ENCODE measurements at places on chromosomes 6 and 20.
A peak's percentile ranks its signal among the peaks of the same experiment; 100 is the strongest.

DNA sequence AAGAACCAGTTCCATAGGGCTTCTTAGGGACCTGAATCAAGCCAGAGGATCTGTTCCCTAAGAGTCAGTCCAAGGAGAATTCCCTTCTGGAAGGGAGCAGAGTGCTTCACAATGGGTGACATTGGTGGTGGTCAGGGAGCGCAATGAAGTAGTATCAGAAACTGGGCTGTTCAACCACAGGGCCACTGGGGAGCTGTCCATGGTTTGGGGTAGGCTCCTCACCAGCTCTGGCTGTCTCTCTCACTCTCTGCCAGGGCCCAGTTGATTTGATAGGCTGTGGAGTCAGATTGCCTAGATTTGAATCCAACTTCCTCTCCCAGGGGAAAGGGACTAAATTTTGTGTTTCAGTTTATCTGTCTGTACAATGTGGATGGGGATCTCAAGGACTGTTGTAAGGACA lies 36.7 kb upstream of the CHD6 start:
- DNase-seq = no peak

- no peak for DNase-seq
These were observed 859 bp upstream of the SMIM29 start for GRCh38 chr6:34249469-34250261.

DNA sequence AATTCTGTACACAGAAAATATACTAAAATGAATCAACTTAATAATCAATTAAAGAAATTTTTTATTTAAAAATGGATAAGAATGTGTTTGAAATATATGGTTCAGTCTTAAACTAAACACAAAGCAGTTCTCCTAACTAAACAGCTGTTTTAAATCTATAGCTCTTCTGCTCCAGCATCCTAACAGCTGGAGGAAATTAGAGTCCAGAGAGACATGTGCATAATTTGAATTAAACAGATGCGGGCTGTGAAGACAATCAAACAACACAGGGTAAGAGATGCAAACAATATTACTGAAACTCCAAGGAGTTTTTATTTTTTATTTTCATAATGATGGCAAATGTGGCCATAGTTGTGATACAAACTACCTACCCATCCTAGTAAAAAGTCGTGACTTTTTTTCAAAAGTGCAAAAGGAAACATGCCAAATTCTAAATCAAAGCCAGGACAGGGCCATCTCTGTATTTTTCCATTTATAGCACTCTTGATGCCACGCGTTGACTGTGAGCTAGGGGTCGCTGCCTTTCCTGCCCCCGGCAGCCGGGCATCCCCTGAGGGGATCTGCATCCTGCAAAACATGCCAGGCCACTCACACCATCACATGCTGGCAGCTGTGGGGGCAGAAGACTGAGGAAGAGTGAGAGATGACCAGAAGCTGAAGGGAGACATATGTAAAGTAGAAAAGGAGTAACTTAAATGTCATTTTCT lies 310.6 kb downstream of the PRKN start:
- DNase-seq = no peak

DNA sequence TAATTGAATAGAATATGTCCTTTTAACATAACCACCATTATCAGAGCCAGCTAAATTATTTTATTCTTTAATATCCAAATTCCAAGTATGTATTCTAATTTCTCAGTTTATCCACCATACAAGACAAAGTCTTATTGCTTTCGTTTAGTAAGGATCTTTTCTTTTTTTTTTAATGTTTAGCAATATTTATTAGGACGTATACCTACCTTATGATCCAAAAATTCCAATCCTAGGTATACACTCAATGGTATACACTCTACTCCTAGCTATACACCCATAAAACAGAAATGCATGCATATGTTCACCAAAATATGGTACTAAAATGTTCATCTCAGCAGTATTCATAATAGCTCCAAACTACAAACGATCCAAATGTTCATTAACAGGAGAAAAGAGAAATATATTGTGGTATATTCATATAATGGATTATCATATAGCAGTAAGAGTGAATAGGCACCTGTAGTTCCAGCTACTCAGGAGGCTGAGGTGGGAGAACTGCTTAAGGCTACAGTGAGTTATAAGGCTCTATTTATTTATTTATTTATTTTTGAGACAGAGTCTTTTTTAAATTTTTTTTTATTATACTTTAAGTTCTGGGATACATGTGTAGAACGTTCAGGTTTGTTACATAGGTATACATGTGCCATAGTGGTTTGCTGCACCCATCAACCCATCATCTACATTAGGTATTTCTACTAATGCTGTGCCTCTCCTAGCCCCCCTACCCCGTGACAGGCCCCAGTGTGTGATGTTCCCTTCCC lies 17.3 kb downstream of the TNFAIP3 start:
- DNase-seq = no peak

- DNase-seq = no peak
These were observed 12.0 kb downstream of the PANK2 start for GRCh38 chr20:3901028-3901705.

DNA sequence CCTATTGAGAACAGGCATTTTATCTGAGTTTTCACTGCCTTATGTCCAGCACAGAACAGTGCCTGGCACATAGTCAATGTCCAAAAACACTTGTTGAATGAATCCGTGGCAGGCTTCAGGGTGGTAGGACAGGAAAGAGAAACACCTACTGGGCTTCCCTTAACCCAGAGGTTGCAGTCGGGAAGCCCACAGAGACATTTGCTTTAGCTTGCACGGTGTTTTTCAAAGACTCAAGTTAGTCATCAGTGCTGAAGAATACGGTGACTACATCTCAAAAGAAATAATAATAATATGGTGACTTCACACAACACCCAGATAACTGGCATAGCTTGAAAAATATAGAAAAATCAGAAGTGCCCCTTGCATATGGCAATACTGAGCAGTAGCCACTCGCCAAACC lies 160.4 kb downstream of the CD83 start:
- DNase-seq = no peak

- DNase-seq = no peak
These were observed 80.0 kb downstream of the EYS start for GRCh38 chr6:65627015-65627414.

DNA sequence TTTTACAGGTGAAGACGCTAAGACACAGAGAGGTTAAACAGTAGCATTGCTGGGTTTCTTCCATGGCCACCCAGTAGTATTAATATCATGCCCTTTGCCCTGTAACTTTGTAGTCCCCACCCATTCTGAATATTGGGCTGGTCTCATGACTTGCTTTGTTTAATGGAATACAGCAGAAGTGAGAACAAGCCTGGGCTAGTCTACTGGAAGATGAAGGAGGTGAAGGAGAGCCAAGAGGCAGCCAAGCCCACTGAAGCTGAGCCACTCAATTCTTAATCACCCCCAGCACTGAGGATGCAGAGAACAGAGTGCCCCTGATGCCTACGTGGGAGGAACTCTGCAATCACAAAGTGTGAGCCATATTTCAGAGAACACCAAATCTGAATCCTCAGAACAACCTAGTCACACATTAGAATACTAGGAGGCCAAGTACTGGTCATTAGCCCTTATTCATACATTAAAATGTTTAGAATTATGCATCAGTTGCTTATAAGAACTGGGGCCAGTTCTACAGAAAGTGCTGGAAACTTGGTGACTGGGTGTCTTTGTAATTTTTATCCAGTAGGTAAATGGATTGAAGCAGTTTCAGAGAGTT lies 270.1 kb upstream of the PRND start:
- DNase-seq = no peak

GRCh38 chr6:11667876-11668275 lies 110.7 kb downstream of the ADTRP start:
- DNase-seq = no peak

DNA sequence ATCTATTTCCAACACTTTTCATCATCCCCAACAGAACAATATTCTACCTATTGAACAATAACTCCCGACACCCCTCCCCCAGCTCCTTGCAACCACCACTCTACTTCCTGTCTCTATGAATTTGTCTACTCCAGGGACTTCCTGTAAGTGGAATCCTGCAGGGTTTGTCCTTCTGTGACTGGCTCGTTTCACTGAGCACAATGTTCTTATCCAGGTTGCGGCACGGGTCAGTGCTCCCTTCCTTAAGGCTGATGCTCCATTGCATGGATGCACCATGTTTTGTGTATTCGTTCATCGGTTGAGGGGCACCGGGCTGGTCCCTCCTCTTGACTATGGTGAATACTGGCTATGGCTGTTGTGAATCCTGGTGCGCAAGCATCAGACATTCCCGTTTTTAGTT lies 163.2 kb downstream of the TBXT start:
- DNase-seq = no peak

- DNase-seq = no peak
These were observed 509.7 kb upstream of the MARCKS start for GRCh38 chr6:113347436-113347835.

- no peak for DNase-seq
These were observed 41.9 kb downstream of the PRR18 start for GRCh38 chr6:166266336-166266735.

GRCh38 chr6:161438430-161439030 lies 164.7 kb upstream of the AGPAT4 start:
- DNase-seq = no peak

DNA sequence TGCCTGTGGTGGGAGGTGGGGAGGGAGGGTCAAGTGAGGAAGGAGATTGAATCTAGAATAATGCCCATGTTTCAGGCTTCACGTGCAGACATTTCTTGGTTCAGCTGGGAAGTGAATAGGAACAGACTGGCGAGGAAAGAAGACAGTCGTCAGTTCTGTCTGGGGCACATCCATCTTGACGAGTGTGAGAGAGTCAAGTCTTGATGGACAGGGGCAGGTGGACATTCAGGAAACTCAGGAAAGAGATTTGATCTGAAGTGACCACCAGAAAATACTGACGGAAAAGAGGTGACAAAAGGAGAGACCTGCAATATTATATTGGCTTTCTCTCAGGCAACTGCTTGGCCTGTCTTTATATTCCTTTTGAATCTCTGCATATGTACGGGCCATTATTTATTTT lies 68.6 kb downstream of the ESR1 start:
- no peak for DNase-seq

GRCh38 chr6:137967689-137968454 lies 100.8 kb downstream of the TNFAIP3 start:
- no peak for DNase-seq

DNA sequence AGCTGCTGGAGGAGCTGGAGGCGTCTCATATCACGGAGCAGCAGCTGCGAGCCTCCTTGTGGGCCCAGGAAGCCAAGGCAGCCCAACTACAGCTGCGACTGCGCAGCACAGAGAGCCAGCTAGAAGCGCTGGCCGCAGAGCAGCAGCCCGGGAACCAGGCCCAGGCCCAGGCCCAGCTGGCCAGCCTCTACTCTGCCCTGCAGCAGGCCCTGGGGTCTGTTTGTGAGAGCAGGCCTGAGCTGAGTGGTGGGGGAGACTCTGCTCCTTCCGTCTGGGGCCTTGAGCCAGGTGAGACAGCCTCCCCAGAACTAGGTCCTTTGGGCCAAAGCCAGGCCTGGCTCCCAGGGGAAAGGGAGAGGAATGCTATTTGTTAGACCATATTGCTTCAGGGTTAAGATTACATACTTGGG lies 31.7 kb downstream of the C20orf173 start:
- peak; percentile 19 for DNase-seq

GRCh38 chr6:90534337-90535025 lies 52.4 kb downstream of the MAP3K7 start:
- no peak for DNase-seq

DNA sequence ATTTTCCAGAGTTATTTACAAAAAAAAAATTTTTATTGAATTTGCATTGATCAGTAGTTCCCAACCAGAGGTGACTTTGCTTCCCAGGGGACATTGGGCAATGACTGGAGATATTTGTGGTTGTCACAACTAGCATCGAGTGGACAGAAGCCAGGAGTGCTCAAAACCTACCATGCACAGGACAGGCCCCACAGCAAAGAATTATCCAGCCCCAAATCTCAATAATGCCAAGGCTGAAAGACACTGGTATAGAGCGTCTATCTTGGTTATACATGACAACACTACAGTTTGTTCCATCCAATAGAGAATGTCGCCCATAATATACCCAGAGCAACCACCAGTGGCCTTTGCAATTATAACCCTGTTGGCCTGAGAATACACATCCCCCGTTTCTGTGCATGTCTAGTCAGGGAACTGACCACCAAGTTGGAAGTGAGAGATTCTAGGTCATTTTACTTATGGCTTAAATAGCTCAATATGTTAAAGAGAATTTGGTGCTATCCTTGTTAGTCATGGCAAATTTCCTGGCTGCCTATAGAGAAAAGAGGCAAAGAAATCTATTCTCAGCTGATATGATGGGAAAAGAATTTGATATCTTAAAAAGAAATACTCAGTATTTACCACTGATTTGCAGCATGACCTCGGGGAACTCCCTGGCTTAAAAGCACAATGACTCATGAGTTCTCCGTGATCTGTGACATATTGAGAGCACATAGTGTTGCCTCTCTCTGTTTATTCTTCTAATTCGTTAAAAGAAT lies 76.0 kb upstream of the ADTRP start:
- no peak for DNase-seq

GRCh38 chr6:155693573-155694418 lies 238.2 kb upstream of the NOX3 start:
- DNase-seq = no peak

GRCh38 chr20:46970937-46971630 lies 76.4 kb downstream of the EYA2 start:
- DNase-seq = no peak

GRCh38 chr6:135145063-135145800 lies 35.9 kb upstream of the MYB start:
- no peak for DNase-seq

DNA sequence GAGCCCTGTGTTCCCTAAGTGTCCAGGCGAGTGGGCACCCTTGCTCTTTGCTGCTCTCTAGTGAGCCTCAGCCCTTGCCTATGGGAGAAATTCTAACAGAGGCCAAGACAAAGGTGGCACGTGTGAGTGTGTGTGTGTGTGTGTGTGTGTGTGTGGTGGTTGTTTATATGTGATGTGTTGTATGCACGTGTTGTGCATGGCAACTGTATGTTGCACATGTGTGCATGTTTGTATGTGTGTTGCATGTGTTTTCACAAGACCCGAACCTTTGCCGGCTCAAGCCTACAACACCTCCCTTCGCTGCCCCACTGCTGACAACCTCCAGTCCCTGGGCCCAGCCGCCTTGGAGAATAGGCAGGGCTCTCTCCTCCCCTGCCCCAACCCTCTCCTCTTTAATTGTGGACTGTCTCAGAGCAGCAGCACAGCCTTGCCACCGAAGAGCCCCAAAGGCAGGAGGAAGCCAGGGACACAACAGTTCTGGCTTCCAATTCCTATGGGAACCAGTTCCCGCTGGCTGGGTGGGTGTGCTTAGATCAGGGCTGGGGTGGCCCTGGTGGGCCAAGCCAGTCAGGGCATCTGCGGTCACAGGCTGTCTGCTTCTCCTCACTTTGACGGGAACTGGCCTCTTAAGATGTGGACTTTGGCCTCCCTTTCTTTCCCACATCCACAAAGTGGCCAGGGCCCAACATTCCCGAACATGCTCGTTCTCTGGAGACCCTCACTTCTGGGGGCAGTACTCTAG lies 2.7 kb downstream of the KCNK16 start:
- no peak for DNase-seq
